ENCODE measurements at places on chromosomes 16 and 17.

DNA sequence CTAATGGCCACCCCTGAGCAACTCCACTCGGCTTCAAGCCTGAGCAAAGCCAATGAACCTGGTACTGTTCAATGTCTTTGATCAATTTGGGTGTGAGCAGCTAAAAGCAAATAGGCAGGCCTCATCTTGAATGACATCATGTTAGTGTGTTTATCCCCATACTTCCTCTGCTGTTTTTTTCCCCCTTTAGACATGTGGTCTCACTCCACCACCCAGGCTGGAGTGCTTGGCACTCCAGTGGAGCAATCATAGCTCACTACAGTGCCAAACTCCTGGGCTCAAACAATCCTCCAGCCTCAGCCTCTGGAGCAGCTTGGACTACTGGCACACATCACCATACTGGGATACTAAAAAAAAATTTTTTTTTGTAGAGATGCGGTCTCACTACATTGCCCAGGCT lies 75.4 kb downstream of the ARHGAP17 start:
- no peak for DNase-seq

GRCh38 chr17:17626151-17626805 lies 34.8 kb upstream of the PEMT start:
- DNase-seq: no peak

DNA sequence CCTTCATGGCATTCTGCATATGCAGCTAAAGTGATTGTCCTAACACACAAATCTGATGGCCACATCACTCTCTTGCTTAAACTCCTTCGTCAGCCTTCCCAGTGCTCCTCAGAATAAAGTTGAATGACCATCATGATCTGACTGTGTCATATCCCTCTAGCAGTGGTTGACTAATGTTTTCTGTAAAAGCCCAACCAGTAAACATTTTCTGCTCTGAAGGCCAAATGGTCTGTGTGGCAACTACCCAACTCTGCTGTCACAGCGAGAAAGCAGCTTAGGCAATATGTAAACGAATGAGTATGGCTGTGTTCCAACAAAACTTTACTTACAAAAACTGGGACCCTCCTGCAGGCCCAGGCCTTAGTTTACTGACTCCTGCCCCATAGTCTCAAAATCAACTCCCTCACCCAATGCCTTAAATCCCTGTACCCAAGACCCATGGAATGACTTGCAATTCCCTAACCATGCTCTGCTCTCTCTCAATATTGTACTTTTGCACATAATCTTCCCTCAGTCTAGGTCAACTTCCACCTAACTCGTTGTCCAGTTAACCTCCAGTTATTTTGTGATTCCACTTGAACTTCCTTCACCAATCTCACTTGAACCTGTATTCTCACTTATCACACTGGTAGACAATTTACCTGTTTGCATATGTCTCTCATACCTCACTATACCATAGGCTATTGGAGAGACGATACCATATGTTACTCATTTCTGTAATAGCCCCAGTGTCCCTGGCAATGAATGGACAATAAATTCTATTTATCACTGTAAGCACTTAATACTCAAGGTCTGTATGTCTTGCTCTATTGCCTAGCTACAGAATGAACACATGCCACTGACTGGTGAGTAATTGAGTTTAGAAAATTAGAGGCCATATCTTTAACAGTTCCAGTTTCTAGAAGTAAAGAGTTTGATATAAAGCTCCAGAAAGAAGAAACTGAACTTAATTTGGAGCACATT lies 29.1 kb downstream of the TMEM100 start:
- peak; percentile 79 for DNase-seq

DNA sequence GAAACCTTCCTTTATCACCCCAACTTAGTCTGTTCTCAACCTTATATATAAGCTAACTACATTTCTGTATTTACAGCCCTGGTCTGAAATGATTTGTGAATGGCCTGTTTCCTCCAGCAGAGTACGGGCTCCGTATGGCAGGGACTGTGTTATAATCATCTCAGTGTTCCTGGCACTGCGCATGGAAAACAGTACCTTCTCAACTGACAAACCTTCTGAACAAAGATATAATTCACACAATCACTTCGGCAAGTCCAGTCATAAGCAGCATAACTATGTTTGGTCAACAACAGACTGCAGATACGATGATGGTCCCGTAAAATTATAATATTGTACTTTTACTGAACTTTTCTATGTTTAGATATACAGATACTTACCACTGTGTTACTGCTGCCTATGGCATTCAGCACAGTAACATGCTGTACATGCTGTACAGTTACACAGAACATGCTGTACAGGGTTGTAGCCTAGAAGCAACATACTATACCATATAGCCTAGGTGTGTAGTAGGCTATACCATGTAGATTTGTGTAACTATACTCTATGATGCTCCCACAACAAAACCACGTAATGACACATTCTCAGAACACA lies 30.0 kb downstream of the ANKFY1 start:
- no peak for DNase-seq

DNA sequence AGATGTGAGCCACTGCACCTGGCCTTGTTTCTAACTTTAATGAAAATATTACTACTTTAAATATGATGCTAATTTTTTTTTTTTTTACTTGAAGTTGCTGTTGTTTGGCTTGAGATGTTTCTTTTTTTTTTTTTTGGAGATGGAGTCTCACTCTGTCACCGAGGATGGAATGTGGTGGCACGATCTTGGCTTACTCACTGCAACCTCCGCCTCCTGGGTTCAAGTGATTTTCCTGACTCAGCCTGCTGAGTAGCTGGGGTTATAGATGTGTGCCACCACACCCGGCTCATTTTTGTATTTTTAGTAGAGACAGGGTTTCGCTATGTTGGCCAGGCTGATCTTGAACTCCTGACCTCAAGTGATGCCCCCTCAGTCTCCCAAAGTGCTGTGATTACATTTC lies 23.6 kb downstream of the IGSF6 start:
- DNase-seq: peak; percentile 52

- no peak for DNase-seq
Observed at GRCh38 chr16:82328881-82329469, 159.0 kb upstream of the MPHOSPH6 start.

DNA sequence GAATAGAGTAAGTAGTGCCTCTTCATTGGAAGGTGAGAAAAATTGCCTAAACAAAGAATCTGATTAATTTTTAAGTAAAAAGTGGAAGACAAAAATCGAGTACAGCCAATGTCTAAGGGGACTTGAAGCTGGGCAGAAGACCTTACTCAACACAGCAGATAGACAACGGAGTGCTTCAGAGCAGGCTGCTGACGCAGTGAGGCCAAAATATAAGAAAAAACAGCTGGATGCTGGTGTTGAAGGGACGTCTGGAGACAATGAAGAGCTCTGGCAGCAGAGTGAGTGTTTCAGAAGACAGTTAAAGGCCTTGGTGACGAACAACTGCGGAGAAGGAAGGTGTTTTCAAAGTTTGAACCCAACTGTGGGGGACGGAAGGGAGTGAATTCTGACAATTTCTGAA lies 169.8 kb downstream of the MRTFB start:
- no peak for DNase-seq

- DNase-seq: peak; percentile 71
Observed at GRCh38 chr16:84970447-84971127, 40.7 kb downstream of the ZDHHC7 start.
